ENCODE measurements at places on chromosomes 13 and 19. TPM values are rescaled to one million over a fixed set of nuclear protein-coding genes. Genes with fewer than 3 reads are reported as not detected.

GRCh38 chr13:43368003-43368402, 344.6 kb downstream of the DNAJC15 start:
- no peaks in the 10 kb centered on the region for H3K36me3 ChIP-seq
- H3K4me3 ChIP-seq, result no peak overlapping the region
- no peak overlapping the region for H3K27ac ChIP-seq
- DNase-seq, result no peak

DNA sequence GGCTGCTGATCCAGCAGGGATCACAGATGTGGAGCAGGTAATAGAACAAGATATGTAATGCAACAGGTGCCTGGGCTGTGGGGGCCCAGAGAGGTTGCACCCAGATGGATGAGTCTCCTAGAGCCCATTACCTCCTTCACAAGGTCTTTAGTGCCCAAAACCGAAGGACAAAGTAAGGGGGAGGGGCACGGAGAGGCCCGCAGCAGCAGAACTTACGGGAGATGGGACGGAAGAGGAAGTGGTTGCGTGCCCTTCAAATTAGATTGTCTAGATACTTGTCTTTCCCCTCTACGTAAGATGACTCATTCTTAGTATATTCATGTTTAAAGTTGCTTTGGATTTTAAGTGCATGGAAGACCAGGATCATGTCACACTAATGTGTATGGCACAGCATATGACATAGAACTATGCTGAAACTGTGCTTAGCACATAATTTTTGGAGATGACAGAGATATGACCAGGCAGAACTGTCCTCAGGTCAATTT, 5.7 kb upstream of the MRPS31 start:
- H3K4me3 ChIP-seq, result no peak overlapping the region
- no peaks in the 10 kb centered on the region for H3K4me1 ChIP-seq
- DNase-seq, result no peak
- no peak overlapping the region for H3K27ac ChIP-seq

DNA sequence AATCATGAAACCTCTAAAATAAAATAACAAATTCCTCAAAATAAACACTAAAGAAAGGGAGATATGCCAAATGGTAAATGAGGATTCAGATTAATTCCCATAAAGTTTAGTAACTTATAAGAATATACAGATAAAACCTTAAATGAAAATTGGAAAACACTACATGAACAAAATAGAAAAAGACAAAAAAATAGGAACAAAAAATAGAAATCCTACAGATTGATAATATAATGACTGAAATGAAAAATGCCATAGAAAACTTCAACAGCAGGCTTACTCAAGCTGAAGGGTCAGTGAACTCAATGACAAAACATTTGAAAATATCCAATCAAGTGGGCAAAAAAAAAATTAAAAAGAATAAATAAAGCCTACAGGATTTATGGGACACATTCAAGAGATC, 1784.8 kb downstream of the PCDH9 start:
- no peak for DNase-seq
- no peaks in the 10 kb centered on the region for H3K36me3 ChIP-seq
- H3K27me3 ChIP-seq, result no peaks in the 10 kb centered on the region
- H3K4me3 ChIP-seq, result no peak overlapping the region

GRCh38 chr19:55053735-55054134, 9.2 kb downstream of the RDH13 start:
- no peaks in the 10 kb centered on the region for H3K4me1 ChIP-seq
- H3K36me3 ChIP-seq, result peaks cover 12% of the 10 kb centered on the region
- H3K27ac ChIP-seq, result no peak overlapping the region
- DNase-seq, result no peak
- H3K4me3 ChIP-seq, result no peak overlapping the region

- no peaks in the 10 kb centered on the region for H3K4me1 ChIP-seq
- no peak for DNase-seq
- no peaks in the 10 kb centered on the region for H3K27me3 ChIP-seq
- H3K36me3 ChIP-seq, result no peaks in the 10 kb centered on the region
Measured at GRCh38 chr19:19581391-19581790, 37.1 kb downstream of the PBX4 start.

DNA sequence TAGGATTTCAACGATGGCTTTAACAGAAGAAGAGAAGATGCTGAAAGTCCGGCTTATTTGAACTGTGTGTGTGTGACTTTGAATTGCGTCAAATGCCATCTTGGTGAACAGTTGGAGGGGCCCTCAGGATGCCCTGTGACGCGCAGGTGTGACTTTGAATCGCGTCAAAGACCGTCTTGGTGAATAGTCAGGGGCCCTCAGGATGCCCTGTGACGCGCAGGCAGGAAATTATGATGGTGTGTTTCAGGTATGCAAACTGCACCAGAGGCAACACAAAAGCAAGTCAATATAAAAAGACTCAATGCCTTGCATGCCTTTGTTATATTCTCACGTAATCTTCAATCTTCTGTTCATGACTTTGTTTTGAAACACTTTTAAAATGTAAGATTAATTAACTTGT, 29.2 kb downstream of the ATP11A start:
- H3K36me3 ChIP-seq, result no peaks in the 10 kb centered on the region
- DNase-seq, result no peak
- no peak overlapping the region for H3K4me3 ChIP-seq
- peaks cover 3% of the 10 kb centered on the region for H3K4me1 ChIP-seq
- H3K27me3 ChIP-seq, result no peaks in the 10 kb centered on the region

GRCh38 chr13:76969488-76970365, 21.4 kb downstream of the ACOD1 start:
- no peak overlapping the region for H3K27ac ChIP-seq
- DNase-seq, result no peak
- H3K4me3 ChIP-seq, result no peak overlapping the region
- H3K27me3 ChIP-seq, result no peaks in the 10 kb centered on the region

GRCh38 chr19:46579361-46579879, 21.7 kb upstream of the CALM3 start:
- no peak overlapping the region for H3K27ac ChIP-seq
- H3K4me3 ChIP-seq, result no peak overlapping the region
- no peaks in the 10 kb centered on the region for H3K4me1 ChIP-seq
- H3K36me3 ChIP-seq, result no peaks in the 10 kb centered on the region
- H3K27me3 ChIP-seq, result no peaks in the 10 kb centered on the region

The TOMM40 gene
- total RNA-seq, result 178 TPM

The MIA gene
- not detected for total RNA-seq

The FCAR gene
- total RNA-seq, result not detected

DNA sequence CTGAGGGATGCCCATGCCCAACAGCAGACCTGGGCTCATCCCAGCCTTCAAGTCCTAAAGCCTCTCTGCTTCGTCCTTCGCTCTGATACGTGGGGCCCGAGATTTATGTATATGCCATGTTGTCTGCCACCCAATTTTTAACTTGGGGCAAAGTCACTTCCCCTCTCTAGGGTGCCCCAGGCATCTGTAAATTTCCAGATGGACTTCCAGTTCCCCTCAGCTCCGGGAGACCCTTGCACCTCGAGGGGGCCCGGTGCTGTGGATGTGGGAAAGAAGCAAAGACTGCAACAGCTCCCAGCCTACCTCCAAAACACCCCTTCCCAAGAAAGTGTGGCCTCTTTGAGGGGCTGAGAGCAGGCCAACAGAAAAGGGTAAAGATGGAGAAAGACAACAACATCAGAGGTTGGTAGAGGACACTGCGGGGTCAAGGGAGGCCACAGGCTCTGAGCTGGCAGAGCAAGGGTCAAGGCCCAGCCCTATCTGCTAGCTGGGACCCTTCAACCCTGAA, 97.4 kb downstream of the STK24 start:
- DNase-seq, result no peak
- H3K4me1 ChIP-seq, result peaks cover 26% of the 10 kb centered on the region
- no peaks in the 10 kb centered on the region for H3K36me3 ChIP-seq
- no peak overlapping the region for H3K4me3 ChIP-seq
- no peaks in the 10 kb centered on the region for H3K27me3 ChIP-seq

DNA sequence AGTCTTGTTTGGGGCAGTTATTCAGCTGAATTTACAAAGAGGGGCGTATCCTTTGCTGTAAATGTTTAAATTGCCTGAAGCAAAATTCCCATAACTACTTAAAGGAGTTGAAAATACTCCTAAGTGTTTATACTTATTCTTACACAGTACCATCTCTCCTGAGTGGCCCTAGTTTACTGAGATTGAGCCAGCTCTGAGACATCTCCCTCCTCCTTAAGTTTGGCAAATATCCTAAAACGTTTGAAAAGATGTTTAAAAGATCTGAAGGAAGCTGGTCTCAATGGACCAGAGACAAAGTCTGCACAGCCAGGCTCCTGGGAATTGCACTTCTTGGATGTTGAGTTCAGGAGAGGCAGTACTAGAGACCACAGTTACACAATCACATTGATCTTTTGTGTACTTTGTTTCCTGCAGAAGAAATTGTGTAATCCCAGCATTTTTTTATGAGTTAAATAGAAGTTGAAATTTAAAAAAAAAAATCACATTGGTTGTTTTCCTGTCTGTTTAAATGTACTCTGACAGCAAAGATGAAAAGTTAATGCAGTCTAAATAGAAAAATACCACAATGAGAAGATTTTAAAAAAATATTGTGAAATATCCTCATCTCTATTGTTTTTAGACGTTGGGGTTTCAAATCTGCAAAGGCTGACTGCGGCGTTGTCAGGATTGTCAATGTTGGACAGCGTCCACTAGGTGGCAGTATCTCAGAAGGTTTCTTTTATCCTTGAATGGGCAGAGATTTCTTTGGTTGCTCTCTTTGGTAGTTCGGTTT, 20.7 kb downstream of the TNFSF11 start:
- no peak for DNase-seq
- H3K27me3 ChIP-seq, result no peaks in the 10 kb centered on the region
- no peaks in the 10 kb centered on the region for H3K36me3 ChIP-seq
- peak overlapping the region; percentile 39 for H3K27ac ChIP-seq
- H3K4me3 ChIP-seq, result no peak overlapping the region

- no peaks in the 10 kb centered on the region for H3K4me1 ChIP-seq
- no peaks in the 10 kb centered on the region for H3K27me3 ChIP-seq
- peaks cover 8% of the 10 kb centered on the region for H3K36me3 ChIP-seq
- peak; percentile 17 for DNase-seq
- no peak overlapping the region for H3K4me3 ChIP-seq
Measured at GRCh38 chr13:99347911-99348451, 40.8 kb upstream of the GPR183 start.

DNA sequence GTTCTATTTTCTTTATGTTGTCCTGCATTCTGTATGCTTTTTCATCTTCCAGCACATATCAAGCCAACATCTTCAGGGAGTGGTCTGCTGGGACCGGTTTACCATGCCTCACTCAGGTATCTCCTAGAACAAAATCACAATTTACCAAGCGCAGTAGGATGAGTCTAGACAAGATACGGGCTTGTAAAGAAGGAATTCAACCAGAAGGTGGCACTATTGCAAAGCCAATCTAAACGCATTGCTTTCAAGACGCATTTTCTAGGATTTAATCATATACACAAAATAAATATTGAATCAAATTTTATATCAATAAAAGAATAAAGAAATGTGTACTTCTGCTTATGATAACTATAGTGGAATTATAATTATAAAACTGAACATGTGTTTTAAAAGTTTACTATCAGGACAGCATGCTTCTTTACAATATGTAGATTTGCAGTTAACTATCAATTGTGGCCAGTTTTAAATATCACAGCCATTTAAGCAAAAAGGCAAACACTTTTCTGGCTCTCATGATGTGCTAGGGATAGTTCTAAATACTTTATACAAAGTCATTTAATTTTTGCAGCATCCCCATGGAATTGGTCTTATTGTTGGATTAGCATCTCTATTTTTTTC, 16.1 kb upstream of the TPP2 start:
- no peak overlapping the region for H3K4me3 ChIP-seq
- H3K4me1 ChIP-seq, result no peaks in the 10 kb centered on the region
- no peak overlapping the region for H3K27ac ChIP-seq
- H3K27me3 ChIP-seq, result no peaks in the 10 kb centered on the region
- no peaks in the 10 kb centered on the region for H3K36me3 ChIP-seq

DNA sequence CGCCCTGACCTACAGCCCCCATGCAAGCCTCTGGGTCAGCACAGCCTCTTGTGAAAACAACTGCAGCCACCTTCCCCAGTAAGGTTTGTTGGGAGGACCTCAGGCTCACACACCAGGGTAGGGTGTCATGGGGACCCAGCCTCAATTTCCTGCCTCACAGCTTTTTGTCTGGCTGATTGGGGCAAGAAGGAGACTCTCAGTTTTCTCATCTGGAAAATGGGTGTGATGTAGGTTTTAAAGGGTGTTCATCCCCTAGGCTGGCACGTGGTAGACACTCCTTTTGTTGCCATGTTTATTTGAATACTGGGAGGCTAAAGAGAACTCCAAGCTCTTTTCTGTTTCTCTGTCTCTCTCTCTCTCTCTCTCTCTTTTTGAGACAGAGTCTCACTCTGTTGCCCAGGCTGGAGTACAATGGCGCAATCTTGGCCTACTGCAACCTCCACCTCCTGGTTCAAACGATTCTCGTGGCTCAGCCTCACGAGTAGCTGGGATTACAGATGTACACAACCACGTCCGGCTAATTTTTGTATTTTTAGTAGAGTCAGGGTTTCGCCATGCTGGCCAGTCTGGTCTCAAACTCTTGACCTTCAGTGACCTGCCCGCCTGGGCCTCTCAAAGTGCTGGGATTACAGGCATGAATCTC, 18.2 kb upstream of the PLAUR start:
- no peak for DNase-seq
- H3K36me3 ChIP-seq, result no peaks in the 10 kb centered on the region
- no peaks in the 10 kb centered on the region for H3K27me3 ChIP-seq
- H3K4me1 ChIP-seq, result no peaks in the 10 kb centered on the region
- no peak overlapping the region for H3K27ac ChIP-seq
- no peak overlapping the region for H3K4me3 ChIP-seq

The F10 gene
- 2.0 TPM for total RNA-seq

The OR7D2 gene
- not detected for total RNA-seq

DNA sequence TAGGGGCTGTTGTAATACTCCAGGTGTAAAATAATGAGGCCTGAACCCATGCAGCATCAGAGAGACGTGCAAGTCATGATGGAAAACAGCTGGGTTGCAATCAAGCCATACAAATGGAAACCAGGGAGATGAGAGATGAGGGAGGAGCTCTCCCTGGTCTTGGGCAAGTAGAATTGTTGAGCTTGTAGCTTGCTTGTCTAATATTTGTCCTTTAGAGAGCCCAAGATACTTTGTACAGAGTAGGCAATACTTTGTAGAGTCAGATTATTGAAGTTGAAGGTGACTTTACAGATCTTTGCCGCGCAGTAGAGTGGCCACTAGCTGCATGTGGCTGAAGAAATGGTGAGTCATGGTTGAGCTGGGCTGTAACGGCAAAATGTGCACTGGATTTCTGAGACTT, 8.3 kb downstream of the ATP8A2 start:
- H3K27me3 ChIP-seq, result no peaks in the 10 kb centered on the region
- H3K36me3 ChIP-seq, result no peaks in the 10 kb centered on the region
- peaks cover 2% of the 10 kb centered on the region for H3K4me1 ChIP-seq

Measured in H1 (cell line).